ENCODE measurements at places on chromosomes 7 and 10.

DNA sequence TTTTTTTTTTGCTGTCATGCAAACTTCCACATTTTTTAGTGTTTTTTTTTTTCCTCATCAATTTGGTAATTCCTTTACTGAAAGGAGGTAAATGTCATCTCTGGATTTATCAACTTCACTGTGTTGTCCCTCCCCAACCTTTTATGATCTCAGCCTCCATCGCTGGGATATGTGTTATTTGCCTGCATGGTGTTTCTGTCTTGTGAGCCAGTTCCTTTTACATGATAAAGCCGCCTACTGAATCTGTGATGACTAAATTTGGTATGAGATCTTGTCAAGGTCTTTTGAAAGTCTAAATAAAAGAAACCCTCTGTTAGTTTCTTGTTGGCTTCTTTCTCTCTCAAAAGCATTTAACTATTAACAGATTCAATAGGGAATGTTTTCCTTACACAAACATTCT is 39.3 kb downstream of the TAS2R41 start:
- no peak for DNase-seq

GRCh38 chr7:20307119-20307518 is 23.6 kb upstream of the ITGB8 start:
- no peak for DNase-seq

GRCh38 chr7:77315182-77315591 is 101.0 kb downstream of the GSAP start:
- DNase-seq: no peak

- no peak for DNase-seq
Observed at GRCh38 chr10:90947030-90947960, 26.4 kb upstream of the ANKRD1 start.

- no peak for DNase-seq
Observed at GRCh38 chr7:96361116-96361857, 39.4 kb upstream of the SLC25A13 start.

Data from prostate gland (tissue), 2 donors.